ENCODE measurements at places on chromosomes 11 and 22.

DNA sequence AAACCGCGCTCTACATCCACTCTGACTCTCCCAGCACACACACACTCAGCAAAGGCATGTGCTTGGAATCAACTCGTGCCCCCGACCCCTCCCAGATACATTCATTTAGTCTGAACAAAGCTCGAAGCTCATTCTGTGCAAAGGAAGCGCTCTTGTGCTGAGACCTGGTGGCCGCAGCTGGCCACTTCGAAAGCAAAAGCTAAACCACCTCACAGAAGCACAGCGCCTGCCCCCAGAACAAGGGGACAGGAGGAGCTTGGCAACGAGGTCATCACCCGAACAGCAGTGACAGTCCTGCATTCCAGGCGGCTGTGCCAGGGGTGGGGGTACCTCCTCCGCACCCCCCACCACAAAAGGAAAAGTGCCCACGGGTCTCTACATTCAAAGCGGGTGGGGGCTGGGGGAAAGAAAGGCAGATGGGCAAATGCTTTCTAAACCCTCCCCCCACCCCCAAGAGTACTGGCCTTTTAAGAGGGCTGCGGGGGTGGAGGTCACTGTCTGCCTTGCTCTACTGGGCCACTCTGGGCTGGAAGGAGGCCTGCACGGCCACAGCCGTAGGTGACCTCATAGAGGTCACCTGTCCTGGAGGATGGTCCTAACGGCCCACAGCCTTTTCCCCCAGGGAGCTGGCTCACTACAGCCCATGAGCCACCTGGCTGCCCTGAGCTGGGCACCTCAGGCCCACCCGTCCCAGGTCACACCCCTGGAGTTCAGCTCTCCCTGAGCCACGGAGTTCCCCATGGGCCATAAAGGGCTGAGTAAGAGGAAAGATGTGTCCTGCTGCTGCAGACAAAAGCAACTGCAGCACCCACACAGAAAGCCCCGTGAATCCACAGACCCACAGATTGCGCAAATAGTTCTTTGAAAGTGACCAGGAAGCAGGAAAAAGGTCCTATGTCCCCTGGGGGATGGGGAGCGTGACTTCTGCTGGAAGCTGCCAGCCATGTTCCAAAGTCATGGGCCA is 21.3 kb downstream of the CBX7 start:
- DNase-seq, result no peak

GRCh38 chr11:113322158-113322557 is 7.8 kb downstream of the TTC12 start:
- DNase-seq, result no peak

- no peak for DNase-seq
Observed at GRCh38 chr11:47577460-47578041, 1.2 kb downstream of the KBTBD4 start.

GRCh38 chr11:15216678-15217077 is 102.0 kb downstream of the INSC start:
- no peak for DNase-seq

- DNase-seq, result no peak
Observed at GRCh38 chr11:65305501-65306268, 9.0 kb upstream of the CDC42EP2 start.

DNA sequence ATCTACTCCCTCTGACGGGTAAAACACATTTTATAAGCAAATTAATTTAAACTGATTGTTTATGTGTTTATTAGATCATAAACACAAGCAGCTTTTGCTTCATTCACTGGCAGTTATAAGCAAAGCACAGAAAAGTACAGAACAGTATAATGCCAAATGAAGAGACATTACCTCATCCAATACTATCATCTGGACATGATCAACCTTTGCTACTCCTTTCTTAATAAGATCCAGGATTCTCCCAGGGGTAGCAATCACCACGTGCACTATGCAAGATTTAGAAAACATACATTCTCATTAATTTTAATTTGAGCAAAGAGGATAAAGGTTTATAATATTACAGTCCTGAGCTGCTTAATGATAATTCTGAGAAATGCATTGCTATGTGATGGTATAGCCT is 27.9 kb downstream of the DDX6 start:
- no peak for DNase-seq
